ENCODE measurements at places on chromosomes 4 and X.

DNA sequence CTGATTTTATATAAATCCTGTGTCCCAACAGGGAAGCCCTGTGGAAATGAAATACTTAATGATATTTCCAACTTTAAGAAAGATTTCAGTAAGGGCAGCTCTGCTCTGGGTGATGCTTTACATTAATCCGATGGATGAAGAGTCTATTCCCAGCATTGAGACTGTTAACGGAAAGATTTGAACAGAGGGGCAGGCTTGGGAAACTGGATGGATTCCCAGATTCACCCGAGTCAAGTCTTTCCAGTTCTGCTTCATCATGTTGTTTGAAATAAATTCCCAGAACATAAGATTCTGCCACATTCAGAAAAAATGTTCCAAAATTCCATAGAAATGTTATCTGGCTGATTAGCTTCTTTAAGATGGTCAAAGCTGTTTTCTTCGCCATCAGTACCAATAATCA is 246.0 kb downstream of the FBXW7 start:
- DNase-seq, result no peak

- DNase-seq, result no peak
Measured at GRCh38 chr4:176409627-176410026, 89.9 kb downstream of the SPCS3 start.

- DNase-seq, result no peak
Measured at GRCh38 chr4:7328162-7328912, 106.4 kb downstream of the PSAPL1 start.

GRCh38 chr4:110970642-110971041 is 347.8 kb upstream of the PITX2 start:
- DNase-seq, result no peak

- no peak for DNase-seq
Measured at GRCh38 chrX:141760761-141761160, 62.2 kb upstream of the SPANXD start.

- no peak for DNase-seq
Measured at GRCh38 chr4:144894573-144894972, 203.4 kb downstream of the ANAPC10 start.

GRCh38 chrX:51614353-51615012 is 4.2 kb downstream of the CENPVL3 start:
- DNase-seq, result no peak

- no peak for DNase-seq
Measured at GRCh38 chr4:89482926-89483595, 175.5 kb upstream of the GPRIN3 start.

DNA sequence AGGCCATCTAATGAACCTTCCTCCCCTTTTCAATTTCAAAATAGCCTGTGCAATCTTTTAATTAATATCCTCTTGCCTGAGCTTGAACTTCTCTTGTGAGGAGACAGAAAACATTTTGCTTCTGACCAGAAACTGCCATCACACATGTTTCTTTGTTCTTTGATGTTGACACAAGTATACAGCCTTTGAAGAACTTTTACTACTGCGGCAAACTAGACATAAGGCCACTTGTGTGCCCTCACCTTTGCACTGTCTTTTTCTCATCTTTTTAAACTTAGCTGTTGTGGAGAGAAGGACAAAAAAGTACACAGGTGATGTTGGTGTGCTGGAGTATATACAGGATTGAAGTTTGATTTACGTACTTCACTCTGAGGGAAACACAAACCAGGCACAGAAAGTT is 116.3 kb upstream of the C1GALT1C1 start:
- DNase-seq, result no peak

- DNase-seq, result no peak
Measured at GRCh38 chrX:30241724-30242415, at the start of gene MAGEB4. MAGEB4 (plus strand) TSS chrX:30242000; CDS start chrX:30242136, 136 bp downstream.

DNA sequence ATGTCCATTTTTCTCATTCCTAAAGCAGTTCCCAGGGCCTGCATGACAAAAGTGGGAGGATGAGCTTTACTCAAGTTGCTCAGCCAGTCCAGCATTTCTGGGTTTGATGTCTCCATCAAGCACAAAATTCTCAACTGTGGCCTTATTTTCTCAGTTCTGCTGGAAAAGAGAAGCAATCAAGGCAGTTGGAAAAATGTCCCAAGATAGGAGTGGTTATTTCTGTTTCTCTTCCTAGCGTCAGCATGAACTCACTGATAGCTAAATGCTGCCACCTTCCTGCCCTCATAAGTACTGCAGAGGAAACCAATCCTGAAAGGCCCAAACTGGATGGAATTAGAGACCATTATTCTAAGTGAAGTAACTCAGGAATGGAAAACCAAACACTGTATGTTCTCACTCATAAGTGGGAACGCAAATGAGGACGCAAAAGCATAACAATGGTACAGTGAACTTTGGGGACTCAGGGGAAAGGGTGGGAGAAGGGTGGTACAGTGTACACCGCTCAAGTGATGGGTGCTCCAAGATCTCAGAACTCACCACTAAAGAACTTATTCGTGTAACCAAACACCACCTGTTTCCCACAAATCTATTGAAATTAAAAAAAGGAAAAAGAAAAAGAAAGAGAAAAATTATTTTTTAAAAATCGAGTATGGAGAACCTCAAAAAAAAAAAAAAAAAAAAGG is 29.6 kb downstream of the ADH7 start:
- DNase-seq, result peak; percentile 41

DNA sequence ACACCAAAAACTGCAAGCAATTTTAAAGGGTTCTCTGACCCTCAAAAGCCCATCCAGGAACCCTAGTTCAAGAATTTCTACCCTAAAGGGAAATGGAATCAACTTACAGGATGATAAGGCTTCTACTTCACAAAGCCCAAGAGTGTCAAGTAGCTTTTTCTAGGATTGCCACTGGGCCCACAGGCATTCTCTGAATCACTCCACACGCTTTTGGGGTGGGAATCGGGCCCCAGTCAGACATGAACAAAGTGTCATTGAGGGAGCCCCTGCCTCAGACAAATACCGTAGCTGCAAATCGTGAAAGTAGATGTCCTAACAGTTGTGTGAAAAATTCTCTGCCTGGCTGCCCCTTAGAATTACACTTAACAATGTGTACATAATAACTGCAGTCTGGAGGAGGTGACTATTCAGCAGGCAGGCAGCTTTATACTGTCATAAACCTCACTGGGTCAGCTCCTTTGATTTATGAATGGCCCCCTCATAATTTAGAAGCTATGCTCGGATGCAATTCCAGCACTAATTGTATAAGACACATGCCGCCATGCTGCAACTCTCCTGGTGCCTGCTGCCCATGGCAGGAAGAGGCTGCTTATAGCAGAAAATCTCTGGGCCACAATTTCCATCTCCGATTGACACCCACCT is 36.7 kb downstream of the CHRDL1 start:
- DNase-seq, result no peak

- no peak for DNase-seq
Measured at GRCh38 chr4:26281881-26282280, 38.9 kb upstream of the RBPJ start.

DNA sequence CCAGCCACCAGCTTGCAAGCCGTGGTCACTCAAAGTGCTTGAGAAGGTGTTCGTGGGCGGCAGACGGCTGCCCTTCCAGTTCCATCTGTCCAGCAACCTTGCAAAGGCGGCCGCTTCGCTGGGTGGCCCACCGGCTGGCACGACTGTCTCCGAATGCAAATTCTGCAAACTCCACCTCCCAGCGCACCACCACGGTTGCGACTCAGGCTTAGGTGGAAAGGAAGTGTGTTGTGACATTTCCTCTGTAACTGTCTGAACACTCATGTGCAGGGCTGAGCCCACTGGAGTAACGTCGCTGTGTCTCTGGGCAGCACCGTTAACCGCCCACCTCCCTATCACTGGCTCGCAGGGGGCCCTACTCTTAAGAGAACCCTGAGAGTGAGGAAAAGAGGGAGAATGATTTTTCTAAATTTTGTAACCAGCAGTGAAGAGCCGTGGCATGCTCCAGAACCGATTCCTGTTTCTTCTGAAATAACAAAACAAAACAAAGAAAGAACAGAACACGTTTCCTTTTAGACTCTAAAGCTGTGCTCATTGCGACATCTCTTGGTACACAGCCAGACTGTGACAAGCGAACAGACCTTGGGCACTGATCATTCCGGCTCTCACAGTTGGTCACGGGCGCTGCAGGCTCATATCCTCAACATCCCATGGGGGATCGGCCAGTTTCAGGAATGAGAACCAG is at the start of gene P2RY8:
Gene P2RY8 (minus strand): TSS at position 155 of the 685 bp plus-strand sequence. CDS start 70,627 bp downstream, outside the sequence.
- DNase-seq, result peak; percentile 80

GRCh38 chr4:6781113-6781512 is 1.4 kb upstream of the KIAA0232 start:
- no peak for DNase-seq

DNA sequence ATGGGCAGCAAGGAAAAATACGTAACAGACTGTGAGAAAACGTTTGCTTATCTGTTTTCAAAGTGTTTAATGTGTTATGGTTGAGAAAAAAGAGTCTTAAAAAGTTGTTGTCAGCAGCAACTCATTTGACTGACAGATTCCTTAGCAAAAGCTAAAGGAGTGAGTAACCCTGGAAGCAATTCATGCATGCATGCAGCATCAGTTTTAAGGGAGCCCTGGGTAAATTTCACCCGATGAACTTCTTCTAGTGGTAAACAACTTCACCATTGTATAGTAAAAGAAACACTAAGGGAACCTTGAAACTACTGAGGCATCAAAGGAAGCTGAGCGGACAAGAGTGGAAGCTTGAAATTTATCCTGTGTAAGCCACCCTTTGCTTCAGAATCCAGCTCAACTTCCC is 583.2 kb upstream of the INTU start:
- no peak for DNase-seq

DNA sequence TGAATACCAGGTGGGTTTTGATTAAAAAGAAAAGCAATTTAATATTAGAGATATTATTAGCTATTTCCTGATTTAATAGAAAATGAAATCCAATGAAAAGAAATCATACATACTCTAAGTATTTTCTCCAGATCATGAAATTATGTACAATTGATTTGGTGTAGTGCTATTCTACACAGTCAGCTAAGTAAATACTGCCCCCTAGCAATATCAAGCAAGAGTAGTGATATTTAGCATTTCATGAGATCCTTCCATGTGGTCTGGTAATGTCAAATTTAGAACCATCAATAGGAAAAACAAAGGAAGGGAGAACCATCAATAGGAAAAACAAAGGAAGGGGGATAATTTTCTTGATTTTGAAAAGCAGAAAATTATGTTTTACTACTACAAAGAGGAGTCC is 114.6 kb downstream of the TBCK start:
- DNase-seq, result no peak

- DNase-seq, result no peak
Measured at GRCh38 chr4:154877110-154877760, 96.2 kb downstream of the RBM46 start.
